GM04503 (cell line): ENCODE measurements at places on chromosomes 13 and 19.

GRCh38 chr19:43078311-43078710, 4.2 kb downstream of the PSG2 start:
- peak; percentile 80 for DNase-seq

- DNase-seq = no peak
Measured at GRCh38 chr19:27993619-27994570, 1219.1 kb downstream of the UQCRFS1 start.

DNA sequence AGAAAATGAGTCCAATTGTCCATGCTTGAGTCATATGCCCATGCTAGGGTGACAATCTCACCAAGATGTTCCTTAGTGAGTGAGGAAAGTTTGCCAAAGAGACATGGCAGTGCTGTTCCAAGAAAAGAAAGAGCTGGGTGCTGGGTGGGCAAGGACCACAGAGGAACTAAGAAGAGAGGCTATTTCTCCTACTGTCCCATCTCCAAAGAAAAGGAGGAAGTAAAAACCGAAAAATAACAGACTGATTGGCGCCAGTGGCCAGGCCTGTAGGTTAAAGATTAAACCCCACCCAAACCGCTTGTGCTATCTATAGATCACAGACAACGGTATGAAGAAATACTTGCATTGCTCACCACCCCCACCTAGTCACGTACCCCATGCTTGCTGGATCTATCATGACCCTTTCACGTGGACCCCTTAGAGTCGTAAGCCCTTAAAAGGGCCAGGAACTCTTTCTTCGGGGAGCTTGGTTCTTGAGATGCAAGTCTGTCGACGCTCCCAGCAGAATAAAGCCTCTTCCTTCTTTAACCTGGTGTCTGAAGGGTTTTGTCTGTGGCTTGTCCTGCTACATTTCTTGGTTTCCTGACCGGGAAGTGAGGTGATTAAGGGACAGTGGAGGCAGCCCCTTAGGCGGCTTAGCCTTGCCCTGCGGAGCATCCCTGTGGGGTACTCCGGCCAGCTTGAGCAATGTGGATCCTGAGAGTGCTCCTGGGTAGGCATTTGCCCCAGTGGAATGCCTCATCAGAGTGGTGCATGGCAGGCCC, 606.5 kb downstream of the UQCRFS1 start:
- no peak for DNase-seq

GRCh38 chr13:44273991-44274770, 99.4 kb upstream of the SERP2 start:
- no peak for DNase-seq

GRCh38 chr13:91154558-91155353, 192.7 kb upstream of the MIR17HG start:
- DNase-seq = no peak

DNA sequence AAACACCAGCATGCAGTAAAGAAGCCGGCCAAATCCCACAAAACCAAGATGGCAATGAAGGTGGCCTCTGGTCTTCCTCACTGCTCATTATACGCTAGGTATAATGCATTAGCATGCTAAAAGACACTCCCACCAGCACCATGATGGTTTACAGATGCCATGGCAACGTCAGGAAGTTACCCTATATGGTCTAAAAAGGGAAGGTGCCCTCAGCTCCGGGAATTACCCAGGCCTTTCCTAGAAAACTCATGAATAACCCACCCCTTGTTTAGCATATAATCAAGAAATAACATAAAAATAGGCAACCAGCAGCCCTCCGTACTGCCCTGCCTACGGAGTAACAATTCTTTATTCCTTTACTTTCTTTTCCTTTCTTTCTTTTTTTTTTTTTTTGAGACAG, 21.1 kb upstream of the PLEKHF1 start:
- no peak for DNase-seq

GRCh38 chr13:28744091-28744536, 25.3 kb upstream of the SLC46A3 start:
- peak; percentile 15 for DNase-seq

- no peak for DNase-seq
Measured at GRCh38 chr13:23325191-23325590, 108.3 kb downstream of the SACS start.

- no peak for DNase-seq
Measured at GRCh38 chr19:944663-945241, 18.9 kb downstream of the ARID3A start.

GRCh38 chr19:28445826-28446225, 767.1 kb downstream of the UQCRFS1 start:
- no peak for DNase-seq

DNA sequence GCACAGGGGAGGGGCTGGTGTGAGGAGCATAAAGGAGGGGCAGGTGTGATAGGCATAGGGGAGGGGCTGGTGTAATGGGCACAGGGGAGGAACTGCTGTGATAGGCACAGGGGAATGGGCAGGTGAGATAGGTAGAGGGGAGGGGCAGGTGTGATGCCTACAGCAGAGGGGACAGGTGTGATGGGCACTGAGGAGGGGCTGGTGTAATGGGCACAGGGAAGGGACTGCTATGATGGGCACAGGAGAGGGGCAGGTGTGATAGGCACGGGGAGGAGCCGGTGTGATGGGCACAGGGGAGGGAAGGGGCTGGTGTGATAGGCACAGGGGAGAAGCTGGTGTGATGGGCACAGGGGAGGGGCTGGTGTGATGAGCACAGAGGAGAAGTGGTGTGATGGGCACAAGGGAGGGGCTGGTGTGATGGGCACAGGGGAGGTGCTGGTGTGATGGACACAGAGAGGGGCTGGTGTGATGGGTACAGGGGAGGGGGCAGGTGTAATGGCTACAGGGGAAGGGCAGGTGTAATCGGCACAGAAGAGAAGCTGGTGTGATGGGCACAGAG, 39.5 kb upstream of the POP4 start:
- no peak for DNase-seq

DNA sequence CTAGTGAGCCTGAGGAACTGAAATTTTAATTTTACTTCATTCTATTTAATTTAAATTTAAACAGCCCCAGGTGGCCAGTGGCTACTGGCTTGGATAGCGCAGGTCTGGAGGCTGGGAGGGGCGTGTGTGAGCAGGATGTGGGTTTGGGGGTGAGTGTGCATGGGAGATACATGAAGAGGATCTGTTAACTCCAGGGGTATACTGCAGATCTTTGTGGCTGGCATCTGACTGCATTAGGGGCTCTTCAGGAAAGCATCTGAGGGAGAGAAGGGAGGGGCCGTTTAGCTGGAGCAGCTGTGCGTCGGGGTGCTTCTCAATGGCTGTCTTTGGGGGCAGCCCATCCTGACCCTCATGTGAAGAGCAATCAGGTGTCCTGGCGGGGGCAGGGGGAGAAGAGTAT, 6.8 kb downstream of the SHANK1 start:
- DNase-seq = no peak

- DNase-seq = no peak
Measured at GRCh38 chr13:111640006-111640405, 319.6 kb downstream of the TEX29 start.

DNA sequence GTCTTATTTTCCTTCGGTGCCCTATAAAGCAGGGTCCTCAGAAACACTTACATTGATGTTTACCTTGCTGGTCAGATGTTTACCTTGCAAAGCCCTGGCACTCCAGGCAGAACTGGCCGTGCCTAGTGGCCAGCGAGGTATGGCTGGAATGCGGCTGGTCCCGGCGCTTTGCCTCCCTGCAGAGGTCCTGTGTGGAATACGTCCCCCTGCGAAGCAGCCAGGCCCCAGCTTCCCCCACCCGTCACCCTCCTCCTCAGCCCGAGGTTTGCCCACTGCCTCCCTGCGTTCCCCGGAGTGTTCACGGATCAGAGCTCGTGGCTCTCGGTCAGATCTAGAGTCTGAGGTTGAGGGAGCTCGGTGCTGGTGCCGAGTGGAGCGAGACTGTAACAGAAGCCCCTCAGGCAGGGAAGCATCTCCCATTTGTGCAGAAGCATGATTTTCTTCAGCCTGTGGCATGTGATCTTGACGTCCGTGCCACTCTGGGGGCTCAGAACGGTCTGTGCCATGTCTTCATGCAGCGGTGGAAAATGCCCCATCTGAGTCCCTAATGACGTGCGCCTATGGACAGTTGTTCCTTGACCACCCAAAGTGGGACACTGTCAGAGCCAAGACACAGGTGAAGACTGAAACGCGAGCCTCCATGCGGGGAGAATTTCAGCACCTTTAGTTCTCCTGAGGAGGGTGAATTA, 54.8 kb upstream of the SOX1 start:
- DNase-seq = no peak

DNA sequence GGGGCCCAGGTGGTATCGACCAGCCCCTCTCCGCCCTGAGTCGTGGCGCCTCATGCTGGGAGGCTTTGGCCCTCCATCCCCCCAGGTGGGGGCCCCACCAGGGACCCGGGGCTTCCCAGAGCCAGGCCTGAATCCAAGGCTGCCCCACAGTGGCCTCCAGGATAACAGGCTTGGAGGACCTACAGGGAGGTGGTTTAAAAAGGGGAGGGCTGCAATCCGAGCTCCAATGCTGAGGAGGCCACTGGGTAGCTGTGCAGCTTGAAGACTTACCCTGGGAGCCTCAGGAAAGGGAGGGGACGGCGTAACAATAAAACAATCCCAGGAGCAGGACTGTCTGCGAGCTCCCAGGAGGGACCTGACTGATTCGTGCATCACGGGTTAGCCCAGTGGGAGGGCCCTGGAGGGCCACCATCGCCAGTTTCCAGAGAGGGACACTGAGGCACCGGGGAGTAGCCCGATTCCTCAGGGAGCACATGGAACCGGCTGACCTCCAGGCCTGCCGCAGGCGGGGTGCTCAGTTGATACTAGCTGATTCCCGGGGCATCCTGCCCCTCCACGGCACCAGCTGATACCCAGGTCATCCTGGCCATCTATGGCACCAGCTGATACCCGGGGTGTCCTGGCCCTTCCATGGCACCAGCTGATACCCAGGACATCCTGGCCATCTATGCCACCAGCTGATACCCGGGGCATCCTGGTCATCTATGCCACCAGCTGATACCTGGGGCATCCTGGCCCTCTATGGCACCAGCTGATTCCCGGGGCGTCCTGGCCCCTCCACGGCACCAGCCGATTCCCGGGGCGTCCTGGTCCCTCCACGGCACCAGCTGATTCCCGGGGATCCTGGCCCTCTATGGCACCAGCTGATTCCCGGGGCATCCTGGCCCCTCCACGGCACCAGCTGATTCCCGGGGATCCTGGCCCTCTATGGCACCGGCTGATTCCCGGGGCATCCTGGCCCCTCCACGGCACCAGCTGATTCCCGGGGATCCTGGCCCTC, 3.7 kb upstream of the C2CD4C start:
- no peak for DNase-seq

- no peak for DNase-seq
Measured at GRCh38 chr19:16334411-16334810, 9.8 kb downstream of the KLF2 start.

DNA sequence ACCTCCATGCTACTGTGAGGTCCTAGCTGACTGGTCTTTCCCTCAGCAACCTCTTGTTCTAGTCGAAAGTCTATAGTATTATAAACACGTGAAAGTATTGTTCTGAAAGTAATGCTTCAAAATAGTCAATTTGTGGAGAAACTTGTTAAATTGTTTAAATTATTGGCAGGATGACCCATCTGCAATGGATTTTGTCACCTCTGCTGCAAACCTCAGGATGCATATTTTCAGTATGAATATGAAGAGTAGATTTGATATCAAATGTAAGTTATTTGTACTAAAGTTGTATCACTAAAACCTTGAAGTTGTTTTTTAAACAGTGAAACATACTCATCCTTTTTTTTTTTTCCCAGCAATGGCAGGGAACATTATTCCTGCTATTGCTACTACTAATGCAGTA, 25.9 kb downstream of the UBA2 start:
- no peak for DNase-seq

DNA sequence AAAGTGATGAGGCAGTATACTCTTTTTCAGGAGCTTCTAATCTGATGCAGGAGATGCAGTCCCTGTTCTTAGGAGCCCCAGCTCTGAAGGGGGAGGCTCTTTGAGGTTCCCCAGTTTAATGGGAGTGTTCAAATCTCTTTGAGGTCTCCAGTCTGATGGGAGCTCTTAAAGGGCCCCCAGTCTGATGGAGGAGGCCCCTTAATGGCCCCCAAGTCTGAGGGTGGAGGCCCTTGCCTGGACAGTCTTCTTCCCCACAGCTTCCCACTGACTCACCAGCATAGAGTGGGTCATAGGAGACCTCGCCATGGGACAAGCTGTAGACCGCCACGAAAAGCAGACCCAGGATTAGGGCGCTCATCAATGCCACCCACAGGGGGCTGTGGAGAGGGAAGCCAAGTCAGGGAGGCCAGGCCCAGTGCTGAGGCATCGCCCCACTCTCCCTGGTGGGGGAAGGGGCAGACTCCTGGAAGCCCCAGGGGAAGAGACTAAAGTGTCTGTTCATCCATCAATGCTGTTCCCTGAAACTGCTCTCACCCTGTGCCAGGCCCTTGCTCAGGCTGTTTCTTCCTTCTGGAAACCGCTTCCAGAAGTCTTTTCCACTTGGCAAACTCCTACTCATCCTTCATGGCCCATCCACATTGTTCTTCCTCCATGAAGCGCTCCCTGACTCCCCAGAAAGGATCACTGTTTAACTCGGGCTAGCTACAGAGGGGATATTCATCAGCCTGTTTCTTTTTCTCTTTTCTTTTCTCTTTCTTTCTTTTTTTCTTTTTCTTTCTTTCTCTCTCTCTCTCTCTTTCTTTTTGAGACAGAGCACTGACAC, 2.1 kb downstream of the TM6SF2 start:
- no peak for DNase-seq

DNA sequence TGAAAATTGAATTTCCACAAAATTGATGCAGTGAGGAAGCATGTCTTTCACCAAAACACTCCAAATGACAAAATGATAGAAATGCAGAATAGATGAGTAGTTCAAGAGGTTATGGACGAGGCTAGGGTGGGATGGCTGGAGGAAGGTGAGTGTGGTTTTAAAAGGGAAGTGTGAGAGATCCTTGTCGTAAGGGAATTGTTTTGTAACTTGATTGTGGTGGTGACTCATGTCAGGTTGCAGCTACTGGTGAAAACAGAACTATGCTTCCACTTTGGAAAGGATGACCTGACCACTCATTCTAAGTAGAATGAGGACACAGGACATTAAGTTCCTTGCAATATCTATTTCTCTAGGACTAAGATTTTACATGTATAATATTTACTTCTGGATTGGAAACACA, 345.7 kb downstream of the MTUS2 start:
- no peak for DNase-seq

DNA sequence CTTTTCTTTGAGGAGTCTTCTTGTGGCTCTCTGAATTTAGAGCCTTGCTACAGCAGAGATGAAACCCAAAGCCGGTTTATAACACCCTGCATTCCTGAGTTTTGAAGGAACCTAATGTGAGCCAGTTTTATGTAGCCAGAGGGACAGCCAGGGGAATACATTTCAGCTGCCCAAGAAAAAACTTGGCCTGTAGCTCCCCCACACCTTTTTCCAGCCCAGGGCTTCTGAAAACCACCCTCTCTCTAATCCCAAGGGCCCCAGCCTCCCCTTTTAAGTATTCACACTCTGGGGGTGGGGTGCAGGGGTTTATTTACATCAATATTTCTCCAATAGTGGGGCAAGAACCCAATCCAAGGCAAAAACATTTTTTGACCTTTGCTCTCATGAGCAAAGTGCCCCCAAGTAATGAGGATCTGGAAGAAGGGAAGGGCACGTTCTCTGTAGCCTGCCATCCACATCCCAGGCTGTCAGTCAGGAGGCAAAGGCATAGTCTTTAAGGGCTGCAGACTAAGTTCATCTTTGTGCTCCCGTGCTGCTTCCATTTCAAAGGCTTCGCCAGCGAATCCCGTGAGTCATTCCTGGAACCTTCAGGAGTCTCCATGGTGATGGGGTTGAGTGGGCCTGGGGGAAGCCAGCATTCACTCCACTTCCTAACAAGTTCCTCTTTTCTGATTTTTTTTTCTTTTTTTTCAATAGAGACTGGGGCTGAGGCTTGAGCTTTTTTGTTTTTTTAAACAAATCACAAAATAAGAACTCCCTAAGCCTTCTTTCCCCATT, 33.2 kb upstream of the MEDAG start:
- DNase-seq = peak; percentile 63

- DNase-seq = no peak
Measured at GRCh38 chr13:27619093-27619727, 1.1 kb downstream of the LNX2 start.
